Mammary microvascular endothelial cell (primary cell): ENCODE measurements at places on chromosomes 2 and 18. TPM values are rescaled to one million over a fixed set of nuclear protein-coding genes. Genes with fewer than 3 reads are reported as not detected.

Gene CIB4
- total RNA-seq, result not detected in 2 replicates

Gene NPHP1
- 2.5 and 5.7 TPM in 2 replicates for total RNA-seq

Gene LINC00305
- not detected in 2 replicates for total RNA-seq

Gene POTEE
- not detected in 2 replicates for total RNA-seq

Gene AMER3
- total RNA-seq, result not detected in 2 replicates

Gene STAT4
- total RNA-seq, result 0.27 TPM in 1 of 2 replicates, not detected in the other

Gene PLCD4
- 0.60 and 1.2 TPM in 2 replicates for total RNA-seq

Gene CKAP2L
- 19.5 and 21.0 TPM in 2 replicates for total RNA-seq

Gene MYO7B
- 0.10 and 0.27 TPM in 2 replicates for total RNA-seq

Gene IL36A
- total RNA-seq, result not detected in 2 replicates

Gene DOK1
- total RNA-seq, result 19.9 and 23.2 TPM in 2 replicates

Gene PJVK
- total RNA-seq, result not detected in 2 replicates

Gene CD207
- not detected in 2 replicates for total RNA-seq

Gene NCK2
- total RNA-seq, result 25.1 and 28.6 TPM in 2 replicates

Gene SH3RF3
- total RNA-seq, result 18.1 and 19.1 TPM in 2 replicates

Gene ESPNL
- 0.10 TPM in 1 of 2 replicates, not detected in the other for total RNA-seq

Gene CTAGE1
- total RNA-seq, result not detected in 2 replicates

Gene TFPI
- total RNA-seq, result 145 and 152 TPM in 2 replicates
